ENCODE measurements at places on chromosomes 4 and X. TPM values are rescaled to one million over a fixed set of nuclear protein-coding genes. Genes with fewer than 3 reads are reported as not detected.

DNA sequence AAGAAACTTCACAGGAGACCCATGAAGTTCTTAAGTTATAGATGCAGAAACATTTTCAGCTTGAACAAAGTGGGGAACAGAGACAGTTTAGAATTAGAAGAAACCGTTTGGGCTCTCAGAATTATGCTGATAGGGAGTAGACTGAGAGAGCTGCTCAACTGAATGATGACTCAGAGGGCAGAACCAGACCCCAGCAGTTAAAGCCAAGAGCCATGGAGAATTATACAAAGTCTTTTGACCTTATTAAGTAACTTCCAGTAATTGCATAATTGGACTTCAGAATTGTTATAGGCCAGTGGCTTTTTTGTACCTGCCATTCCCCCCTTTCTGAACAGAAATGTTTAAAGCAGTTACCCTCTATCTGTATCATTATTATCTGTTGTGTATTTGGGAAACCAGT, 642.1 kb downstream of the CCSER1 start:
- DNase-seq, result no peak

DNA sequence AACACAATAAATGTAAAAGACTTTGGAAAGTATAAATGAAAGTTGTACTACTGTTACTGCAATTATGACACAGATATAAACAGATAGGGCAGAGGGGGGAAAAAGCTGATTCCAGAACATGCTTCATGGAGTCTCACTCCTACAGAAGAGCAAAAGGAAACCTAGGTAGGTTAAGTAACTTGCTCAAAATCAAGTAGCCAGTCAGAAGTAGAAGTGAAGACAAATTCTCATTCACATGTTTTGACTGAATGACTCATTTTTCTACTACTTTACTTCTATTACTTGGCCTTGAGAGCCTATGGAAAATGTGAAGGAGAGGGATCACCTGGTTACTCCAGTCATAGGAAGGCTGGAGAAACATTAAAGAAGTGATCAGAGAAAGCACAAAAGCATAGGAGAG, 23.6 kb upstream of the RASGEF1B start:
- DNase-seq, result no peak

DNA sequence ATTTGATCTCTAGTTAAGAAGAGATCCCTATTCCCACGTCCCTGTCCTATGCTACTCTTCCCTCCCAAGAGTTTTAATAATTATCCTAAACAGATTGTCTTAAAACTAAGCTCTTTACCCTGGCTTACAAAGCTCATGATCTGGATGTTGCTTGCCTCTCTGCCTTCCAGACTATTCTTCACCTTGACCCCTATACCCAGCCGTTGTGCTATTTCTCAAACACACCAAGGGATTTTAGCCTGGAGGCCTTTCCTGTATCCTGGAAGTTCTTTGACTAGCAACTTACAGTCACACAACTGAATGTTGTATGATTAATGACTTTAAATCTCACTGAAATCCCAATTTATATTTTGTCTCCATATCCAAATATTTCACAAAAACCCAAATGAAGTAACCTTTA, 314.9 kb downstream of the ADGRL3 start:
- DNase-seq, result no peak

DNA sequence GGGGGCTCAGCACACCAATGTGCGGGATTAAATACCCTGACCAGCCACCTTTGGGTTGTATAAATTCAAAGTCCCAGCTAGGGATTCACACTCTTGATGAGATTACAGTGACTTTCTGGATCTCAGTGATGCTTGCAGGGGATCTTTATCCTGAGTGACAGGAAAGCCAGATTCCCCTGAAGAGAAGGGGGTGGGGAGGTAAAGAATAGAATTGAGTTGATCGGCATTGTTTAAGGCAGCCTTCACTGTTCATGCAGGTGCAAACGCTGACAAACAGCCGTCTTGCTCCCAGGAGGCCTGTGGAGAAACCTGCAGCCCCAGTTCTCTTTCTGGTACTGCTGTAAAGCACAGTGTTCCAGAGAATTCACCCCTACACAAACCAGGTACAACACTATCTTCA, 19.0 kb downstream of the CXXC4 start:
- DNase-seq, result no peak

DNA sequence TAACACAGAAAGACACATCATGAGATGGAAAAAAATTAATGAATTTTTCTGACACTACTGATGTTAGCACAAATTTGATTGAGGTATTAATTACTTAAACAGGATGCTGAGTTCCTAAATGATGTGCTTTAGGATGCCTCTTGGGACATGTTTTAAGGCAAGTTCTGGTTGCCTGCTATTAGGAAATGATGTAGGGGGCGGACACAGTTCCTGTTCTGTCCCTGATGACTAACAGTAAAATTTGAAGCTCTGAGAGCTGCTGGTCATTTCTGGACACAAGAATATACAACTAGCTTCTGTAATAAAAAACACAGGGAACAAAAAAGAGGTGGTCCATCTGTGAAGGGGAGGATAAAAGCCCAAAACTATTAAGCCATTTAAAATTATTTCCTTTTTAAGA, 163.2 kb upstream of the ETNPPL start:
- no peak for DNase-seq

- no peak for DNase-seq
These were observed 1613.1 kb upstream of the TENM3 start for GRCh38 chr4:180630012-180630665.

DNA sequence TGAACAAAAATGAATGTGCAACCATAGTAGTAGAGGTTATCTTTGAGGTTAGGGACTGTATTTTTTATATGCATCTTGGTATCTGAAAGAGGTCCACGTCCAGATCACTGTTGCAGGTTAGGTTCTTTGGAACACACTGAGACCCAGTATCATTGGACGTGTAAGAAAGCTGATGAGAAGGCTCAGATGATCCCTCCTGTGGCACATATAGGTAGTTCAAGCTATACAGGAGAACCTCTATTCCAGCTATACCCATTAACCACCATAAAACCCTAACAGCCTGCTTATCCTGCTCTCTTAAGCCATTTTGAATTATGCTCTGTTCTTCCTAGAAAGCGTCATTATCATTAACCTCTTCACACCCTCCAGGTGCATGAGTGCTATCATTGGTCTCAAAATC, 930.7 kb upstream of the HS3ST1 start:
- no peak for DNase-seq

DNA sequence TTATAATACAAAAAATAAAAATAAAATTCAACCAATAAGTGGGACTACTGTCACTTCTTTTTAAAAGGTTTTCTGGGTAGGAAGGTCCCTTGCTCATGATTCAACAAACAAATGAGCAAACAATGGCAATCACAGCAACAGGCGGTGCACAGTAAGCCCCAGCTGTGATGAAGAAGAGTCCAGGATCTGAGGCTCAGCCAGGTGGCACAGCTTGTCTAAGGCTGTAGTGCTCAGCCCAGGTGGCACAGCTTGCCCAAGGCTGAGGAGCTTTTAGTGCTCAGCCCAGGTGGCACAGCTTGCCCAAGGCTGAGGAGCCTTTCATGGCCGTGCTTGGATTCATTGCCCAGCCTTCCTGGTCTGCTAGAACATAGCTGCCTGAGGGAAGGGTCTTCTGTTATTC, 75.0 kb downstream of the ZFYVE28 start:
- DNase-seq, result no peak

- no peak for DNase-seq
These were observed 997 bp downstream of the NKX1-1 start for GRCh38 chr4:1405254-1405635.

DNA sequence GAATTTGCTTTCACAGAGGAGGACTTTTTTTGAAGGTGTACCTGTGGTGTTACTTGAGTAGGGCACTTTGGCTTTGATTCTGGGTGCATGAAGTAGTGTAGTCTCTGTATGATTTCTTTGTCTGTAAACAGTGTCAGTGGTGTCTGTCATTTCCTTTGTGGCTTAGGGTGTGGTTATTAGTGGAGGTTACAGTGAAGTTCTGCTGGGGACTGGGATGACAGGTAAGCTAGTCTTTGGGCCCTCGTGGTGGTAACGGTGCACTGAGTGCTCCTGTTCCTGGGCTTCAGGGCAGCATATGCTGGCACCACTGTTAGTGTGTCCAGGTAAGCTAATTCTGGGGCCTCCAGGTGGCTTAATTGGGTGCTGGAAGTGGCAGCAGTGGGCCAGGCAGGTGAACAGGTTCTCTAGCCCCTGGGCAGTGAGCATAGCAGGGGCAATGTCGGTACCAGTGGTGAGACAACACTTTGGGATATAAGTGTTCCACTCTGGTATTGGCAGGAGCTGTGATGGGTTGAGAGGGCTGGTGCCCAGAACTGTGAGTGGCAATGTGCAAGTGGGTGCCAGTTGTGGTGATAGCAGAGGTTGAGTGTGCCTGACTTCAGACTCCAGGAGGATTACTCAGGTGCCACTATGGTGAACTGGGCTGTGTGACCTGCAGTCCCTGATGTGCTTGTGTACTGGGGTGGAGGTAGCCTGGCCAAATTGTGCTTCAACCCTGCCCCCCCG, 26.0 kb upstream of the VSIG1 start:
- no peak for DNase-seq

DNA sequence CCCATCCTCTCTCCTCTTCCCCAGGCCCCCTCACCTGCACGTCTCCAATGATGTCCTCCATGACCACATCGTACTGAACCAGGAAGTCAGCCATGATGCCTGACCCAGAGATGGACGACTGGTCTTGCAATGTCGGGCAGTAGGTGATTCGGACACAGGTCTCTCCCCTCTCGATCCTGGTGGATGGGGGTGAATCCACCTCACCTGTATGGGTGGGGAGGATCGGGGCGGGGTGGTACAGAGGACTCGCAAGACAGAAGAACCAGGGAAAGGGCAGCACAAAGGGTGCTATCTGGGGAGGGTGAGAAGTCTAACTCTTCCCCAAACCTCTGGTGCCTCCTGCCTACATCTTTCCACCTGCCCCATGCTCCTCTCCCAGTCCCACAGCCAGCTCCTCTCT, 9.6 kb downstream of the ITIH6 start:
- no peak for DNase-seq

DNA sequence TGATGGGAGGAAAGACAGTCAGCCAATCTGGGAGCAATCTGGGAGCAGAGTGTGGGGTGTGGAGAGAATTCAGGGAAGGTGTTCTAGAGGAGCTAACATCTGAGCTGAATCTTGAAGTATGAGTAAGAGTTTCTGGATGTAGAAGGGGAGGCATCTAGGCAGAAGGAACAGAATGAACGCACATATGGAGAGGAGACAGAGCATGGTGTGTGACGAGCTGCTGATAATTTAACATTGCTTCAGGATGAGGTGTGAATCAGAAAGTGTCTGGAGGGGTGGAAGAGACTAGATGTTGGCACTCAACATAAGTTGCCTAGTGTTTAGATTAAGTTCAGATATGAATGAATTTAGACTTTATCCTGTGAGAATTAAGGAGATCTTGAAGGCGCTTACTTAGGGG, 58.9 kb downstream of the CPE start:
- no peak for DNase-seq

- DNase-seq, result no peak
These were observed 250.0 kb downstream of the INPP4B start for GRCh38 chr4:142596121-142596520.

- no peak for DNase-seq
These were observed 491.9 kb downstream of the BCOR start for GRCh38 chrX:39605866-39606265.

DNA sequence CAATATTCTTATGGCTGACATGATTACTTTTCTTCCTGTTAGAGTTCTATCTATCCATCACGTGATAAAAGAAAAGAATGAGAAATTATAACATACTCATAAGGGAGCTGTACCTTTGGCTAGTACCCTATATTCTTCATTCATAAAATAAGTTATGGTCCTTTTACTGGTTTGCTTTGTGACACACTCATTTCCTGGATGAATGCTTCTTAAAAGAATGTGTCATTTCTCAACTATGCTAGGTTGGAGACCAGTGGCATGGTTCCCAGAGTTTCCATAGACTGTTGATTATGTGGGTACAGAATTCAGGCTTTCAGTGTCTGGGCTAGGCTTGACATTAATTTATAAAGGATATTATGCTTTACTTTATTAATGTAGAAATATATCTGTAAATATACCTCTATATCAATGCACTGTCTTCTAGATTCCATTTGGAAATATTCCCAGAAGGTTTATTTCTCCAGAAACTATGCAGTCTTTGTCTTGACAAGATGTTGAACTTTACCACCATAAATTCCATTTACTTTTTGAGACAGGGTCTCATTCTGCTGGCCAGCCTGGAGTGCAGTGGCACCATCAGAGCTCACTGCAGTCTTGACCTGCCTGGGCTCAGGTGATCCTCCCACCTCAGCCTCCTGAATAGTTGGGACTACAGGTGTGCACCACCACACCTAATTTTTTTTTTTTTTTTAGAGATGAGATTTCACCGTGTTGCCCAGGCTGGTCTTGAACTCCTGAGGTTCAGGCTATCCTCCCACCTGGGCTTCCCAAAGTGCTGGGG, 23.8 kb downstream of the NUDT6 start:
- DNase-seq, result no peak

DNA sequence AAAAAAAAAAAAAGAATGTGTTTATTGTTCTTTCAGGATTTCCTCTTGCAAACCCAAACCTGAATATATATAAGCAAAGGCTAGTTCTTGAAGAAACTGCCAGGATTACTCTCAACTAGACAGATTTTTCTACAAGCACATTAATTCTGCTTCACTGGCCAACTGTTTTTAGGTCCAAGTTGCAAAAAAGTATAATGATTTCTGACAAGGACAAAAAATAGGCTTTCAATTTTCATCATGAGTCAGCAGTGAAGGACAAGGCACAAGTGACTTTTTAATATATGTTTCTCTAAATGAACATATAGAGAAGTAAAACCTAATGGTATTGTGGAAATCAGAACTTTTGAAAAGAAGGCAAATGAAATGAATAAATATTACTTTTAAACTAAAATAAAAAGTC, 73.7 kb downstream of the ELOVL6 start:
- DNase-seq, result no peak

GRCh38 chr4:60729194-60729593, 470.9 kb upstream of the ADGRL3 start:
- no peak for DNase-seq

GRCh38 chrX:17361620-17362019, 13.4 kb upstream of the NHS start:
- no peak for DNase-seq

DNA sequence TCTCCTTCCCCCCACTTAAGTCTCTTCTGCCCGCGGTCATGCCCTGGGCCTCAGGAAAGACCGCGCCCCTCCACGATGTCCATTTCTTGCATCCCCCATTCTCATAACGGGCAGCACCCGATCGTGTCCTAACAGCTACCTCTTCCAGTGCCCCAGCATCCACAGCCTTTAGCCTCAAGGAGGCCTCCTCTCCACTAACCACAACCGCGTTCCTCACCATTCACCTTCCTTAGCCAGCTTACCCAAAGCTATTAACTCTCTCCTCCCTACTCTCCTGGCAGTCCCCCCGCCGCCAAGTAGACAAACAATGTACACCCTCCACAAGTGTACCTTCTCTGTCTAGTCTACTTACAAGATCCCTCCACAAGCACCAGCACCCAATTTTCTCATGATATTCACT, 58.6 kb upstream of the PAGE5 start:
- DNase-seq, result no peak

IL9R gene
- total RNA-seq, result 1.6 TPM

SORCS2 gene
- total RNA-seq, result 0.67 TPM

SMIM10L2A gene
- 0.35 TPM for total RNA-seq

GRCh38 chr4:138627096-138627495, 384.9 kb upstream of the SLC7A11 start:
- DNase-seq, result no peak

All from Peyer's patch (tissue), 4 donors.